ENCODE measurements at places on chromosomes 2 and 18.

GRCh38 chr2:8514796-8515758, 166.8 kb upstream of the ID2 start:
- no peak for DNase-seq

- DNase-seq: no peak
Observed at GRCh38 chr2:5942204-5942603, 250.0 kb downstream of the SOX11 start.

DNA sequence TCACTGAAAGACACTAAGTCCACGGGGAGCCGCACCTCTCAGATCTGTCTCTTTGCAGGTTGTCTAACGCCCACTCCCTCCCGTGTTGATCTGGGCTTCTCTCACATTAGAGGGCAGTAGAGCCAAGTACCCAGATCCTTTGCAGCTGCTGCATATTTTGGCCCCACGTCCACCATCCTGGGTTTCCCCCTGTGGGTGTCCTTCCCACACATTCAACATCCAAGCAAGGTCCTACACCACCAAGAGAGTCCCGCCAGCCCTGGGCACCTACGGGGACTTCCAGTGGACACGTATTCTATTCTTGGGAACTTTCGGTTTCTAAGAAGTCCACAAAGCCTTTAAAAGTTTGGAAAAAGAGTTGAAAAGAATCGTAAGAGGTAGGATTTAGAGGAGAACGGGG, 116.6 kb downstream of the ATL2 start:
- DNase-seq: no peak

DNA sequence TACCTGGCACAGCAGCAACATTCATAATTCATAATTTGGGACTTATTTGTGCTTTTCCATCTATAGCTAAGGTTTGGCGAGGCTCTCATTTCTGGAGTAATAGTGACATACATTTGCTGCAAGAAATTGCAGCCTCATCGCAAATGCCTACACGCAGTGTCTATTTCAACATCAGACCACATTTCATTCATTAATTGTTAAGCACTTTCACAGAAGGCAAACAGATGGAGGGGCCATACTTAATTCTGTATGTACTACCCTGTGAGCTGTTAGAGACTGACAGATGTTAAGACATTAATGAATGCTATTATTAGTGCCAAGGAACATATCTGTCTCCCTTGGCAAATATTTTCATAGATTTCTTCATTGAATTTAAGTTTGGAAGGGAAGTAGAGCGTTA, 125.7 kb downstream of the UXS1 start:
- no peak for DNase-seq

- no peak for DNase-seq
Observed at GRCh38 chr2:30780776-30781330, 26.4 kb downstream of the CAPN13 start.

DNA sequence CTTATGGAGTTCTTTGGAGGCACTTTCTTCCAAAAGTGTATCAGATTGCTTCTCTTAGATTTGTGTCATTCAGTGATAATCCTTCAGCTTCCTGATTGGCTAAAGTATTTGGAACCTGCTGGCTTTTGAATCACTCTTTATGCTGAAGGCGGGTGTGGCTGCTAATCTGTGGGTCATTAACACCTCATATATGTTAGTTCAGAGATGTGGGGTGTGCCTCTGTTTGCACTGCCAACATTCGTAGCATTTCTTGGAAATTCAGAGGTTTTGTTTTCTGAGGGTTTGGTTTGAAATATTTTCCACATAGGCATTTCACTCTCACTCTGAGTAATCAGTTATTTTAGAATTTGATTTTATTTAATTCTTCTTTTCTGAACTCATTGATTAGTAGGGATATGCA, 1604.4 kb upstream of the ACVR2A start:
- DNase-seq: no peak

DNA sequence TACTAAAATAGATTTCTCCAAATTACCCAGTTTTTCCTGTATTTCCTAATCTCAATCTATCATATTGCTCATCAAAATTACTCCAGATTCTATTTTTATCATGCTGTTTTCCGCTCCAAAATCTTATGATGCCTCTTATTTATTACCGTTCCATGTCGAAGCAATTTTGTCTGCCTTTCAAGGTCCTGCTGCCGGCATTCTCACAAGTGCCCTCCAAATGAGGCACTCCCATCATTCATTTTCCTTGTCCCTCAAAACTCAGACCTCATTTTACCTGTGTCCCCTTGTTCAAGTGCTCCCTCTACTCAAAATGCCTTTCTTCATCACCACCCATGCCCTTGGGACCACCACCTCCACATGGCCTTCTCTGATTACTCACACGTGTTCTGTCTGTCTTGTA, 13.1 kb downstream of the NEB start:
- no peak for DNase-seq

DNA sequence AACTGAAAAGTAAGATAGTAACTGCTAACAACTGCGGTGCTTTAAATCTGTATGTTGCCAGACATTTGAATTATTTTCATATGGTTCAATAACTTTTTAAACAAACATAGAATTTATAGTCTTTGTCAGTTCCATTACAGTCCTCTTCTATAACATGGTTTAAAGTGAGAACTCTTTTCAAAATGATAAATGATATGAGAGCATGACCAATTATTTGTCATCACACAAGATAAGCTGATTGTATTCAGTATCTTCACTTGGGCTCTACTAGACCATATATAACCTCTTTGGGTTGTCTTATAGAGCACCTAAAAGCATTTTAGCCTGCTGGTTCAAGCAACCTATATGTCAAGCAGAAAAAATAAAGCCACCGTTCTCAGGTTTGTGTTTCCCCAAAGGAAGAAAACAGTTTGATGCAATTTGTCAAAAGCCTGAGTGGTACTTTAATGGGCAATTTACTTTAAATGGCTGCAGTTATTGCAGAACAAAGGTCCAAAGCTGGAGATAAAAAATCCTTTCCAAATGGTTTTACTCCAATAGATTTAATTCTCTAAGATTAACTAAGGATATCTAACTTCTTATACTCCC, 298.4 kb downstream of the FSIP2 start:
- DNase-seq: no peak

GRCh38 chr2:5741242-5741641, 49.1 kb downstream of the SOX11 start:
- no peak for DNase-seq

GRCh38 chr2:204551512-204551863, 6.2 kb downstream of the PARD3B start:
- DNase-seq: no peak

DNA sequence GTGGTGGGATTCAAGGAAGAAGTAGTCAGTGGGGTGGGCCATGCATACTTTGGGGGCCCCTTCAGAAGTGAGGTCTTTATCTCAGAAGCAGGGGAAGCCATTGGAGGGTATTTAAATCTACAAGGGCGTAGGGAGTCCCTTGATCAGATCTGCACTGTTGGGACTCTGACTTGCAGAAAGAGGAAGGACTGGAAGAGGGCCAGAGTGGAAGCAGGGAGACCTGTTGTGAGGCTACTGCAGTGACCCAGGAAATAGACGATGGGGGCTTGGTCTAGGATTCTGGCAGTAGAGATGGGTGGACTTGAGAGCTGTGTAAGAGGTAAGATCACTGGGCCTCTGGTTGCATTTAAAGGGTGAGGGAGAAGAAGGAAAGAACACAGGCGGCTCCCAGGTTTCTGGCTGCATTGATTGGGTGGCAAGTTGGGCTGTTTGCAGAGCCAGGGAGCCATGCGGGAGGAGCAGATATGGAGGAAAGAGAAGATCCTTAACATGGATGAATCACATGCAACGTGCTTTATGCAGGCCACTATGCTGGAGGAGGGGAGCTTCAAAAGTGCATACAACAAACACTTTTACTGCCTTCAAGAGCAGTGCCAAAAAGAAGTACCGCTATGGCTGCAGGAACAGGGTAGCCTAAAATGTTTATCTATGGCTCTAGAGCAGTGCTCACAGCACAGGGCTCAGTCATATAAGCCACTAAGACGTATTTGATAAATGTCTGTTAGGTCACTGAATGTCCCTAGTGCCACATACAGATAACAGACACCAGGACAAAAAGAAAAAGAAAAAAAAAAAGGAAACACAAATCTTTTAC, 2.3 kb downstream of the SFXN5 start:
- no peak for DNase-seq

GRCh38 chr2:44680983-44681531, 260.4 kb upstream of the SIX3 start:
- DNase-seq: no peak

GRCh38 chr2:219245899-219246230, 586 bp downstream of the STK16 start:
- DNase-seq: no peak

DNA sequence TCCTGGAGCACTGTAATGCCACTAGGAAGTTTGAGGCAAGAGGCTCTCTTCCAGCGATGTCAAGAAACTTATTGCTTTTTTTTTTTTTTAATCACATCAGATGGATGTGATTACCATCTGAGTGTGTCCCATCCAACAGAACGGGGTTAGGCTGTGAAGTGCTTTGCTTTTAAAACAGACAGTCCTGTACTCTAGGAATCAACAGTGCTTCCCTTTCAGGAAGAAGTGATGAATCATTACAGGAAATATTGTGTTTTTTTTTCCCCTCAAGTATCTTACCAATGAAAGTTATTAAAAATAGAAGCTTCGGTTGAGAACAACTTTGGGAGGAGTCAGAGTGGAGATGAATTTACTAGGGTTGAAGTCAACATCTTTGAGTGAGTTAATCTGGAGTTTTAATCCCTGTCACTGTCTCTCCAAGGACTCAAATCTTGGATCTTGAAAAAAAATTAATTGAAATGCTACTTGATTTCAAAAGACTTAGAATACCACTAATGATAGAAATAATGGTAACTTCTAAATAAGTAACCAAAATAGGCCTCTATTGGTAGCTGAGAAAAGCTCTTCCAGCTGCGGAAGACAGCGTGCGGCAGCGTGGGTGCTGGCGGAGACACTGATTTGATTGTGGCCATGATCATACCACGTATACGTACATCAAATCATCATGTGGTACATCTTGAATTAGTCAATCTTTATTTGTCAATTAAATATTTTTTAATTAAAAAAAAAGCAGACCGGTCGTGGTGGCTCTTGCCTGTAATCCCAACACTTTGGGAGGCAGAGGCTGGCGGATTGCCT, 45.5 kb downstream of the GATA6 start:
- no peak for DNase-seq

GRCh38 chr2:71684226-71685072, 231.1 kb downstream of the DYSF start:
- DNase-seq: no peak

GRCh38 chr2:18062892-18063291, 184.4 kb downstream of the KCNS3 start:
- DNase-seq: no peak

DNA sequence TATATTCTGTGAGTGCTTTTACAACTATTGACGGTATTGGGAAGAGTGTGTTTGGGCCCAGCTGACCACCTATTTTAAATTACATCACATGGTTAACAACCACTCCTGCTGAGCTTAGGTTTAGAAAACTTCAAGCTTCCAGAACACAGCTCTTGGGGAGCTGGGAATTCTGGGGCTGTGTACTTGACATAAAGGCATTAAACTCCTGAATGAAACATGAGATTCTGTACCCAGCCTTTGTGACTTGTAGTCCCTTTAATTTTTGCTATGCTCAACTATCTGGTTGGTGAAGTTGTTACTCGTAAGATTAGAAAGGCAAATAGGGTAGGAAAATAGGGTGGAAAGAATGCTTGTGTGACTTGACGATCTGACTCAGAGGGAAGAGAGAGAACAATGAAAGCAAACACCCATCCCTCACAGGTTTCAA, 66.9 kb downstream of the LTBP1 start:
- no peak for DNase-seq

DNA sequence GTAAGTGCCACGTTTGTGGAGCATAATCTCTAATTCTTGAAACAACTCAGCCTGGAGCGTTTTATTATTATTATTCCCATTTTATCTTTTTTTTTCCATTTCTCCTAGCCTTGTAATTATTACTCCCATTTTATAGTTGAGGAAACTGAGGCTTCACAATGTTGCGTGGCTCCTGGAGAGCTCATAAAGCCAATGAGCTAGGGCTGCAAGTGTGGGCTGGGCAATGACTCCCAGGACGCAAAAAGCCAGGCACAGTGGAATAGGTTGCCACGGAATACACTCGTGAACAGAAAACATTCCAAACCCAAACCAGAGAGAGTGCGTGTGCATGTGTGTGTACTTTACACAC, 13.5 kb upstream of the KLF11 start:
- no peak for DNase-seq

DNA sequence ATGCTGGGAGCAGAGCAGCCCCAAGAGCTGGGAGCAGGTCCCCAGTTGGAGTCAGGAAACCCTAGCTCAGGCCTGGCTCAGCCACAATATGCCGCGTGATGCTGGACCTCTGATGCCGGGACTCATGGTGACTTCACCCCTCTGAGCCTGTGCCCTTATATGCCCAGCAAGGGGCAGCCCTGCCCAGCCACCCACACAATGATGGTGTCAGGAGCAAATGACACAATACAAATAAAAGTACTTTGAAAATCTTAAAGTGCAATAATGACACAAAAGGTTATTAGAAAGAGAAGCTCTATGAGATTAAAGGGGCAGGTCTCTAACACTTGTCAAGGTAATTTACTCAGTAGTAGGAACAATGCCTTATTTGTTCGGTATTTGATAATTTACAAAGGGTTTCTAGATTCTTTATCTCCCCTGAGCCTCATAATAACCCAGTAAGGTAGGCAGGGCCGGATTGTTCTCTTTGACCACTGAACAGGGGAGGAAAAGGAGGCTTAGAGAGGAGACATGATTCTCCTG, 18.3 kb upstream of the KIF3C start:
- DNase-seq: no peak

DNA sequence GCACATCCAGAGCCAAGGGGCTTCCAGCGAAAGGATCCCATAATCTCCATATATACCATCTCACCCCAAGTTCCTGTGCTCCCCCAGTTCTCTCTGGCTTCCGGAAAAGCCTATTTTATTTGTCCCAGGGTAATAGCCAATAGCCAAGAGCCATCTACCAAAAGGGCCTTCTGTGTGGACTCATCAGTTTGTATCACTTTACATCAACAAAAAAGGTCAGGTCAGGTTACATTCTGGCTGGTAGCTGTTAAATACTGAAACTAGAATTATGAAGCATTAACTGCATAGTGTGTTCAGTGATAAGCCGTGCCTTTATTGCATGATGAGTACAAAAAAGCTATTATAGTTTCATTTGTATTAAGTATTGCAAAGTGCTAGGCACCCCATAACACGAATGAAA, 223.7 kb downstream of the IRS1 start:
- no peak for DNase-seq

DNA sequence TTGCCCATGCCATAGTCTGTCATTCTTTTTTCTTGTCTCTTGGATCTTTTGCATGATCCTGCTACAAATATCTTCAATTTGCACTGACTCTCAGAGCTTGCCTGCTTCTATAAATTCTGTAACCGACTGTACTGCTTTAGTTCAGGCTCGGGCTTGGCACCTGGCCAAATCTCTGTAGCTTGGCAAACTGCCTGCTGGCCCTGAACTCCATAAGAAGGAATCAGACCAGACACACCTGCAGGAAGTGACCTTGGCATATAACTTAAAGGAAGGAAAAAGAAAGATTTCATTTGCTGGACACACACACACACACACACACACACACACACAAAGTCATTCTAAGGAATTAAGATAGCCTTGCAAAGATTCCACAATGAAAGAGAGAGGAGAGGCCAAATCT, 291.2 kb upstream of the DDX18 start:
- DNase-seq: no peak

GRCh38 chr18:35750929-35751328, 169.4 kb downstream of the GALNT1 start:
- no peak for DNase-seq
